ENCODE measurements at places on chromosomes 6 and 20.

GRCh38 chr6:163738304-163738703 is 323.8 kb downstream of the QKI start:
- DNase-seq, result no peak

- DNase-seq, result no peak
Measured at GRCh38 chr6:105533301-105533700, 130.4 kb upstream of the PREP start.

- no peak for DNase-seq
Measured at GRCh38 chr20:11261533-11262000, 587.8 kb upstream of the JAG1 start.

DNA sequence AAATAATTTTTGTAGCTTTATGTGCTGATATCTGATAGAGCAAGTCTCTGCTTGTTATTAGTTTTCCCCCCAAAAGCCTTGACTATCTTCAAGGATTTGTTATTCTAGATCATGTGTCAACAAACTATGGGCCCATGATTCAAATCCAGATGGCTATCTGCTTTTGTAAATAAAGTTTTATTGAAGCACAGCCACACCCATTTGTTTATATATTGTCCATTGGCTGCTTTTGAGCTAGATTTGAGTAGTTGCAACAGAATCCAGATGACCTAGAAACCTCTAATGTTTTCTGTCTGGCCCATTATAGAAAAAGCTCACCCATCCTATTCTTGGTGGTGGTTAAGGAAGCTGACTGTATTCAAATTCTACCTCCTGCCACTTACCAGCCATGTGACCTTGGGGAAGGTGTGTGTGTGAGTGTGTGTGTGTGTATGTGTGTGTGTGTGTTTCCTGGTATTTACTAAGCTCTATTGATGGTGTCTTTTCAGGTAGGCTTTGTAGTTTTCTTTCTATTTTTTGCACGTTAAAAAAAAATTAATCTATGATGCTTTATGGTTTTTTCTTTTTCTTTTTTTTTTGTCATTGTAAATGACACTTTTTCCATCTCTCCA is 1.3 kb upstream of the GTSF1L start:
- no peak for DNase-seq

GRCh38 chr6:21208081-21208795 is 385.3 kb upstream of the SOX4 start:
- DNase-seq, result no peak

GRCh38 chr6:130964289-130964688 is 98.8 kb downstream of the EPB41L2 start:
- DNase-seq, result no peak

DNA sequence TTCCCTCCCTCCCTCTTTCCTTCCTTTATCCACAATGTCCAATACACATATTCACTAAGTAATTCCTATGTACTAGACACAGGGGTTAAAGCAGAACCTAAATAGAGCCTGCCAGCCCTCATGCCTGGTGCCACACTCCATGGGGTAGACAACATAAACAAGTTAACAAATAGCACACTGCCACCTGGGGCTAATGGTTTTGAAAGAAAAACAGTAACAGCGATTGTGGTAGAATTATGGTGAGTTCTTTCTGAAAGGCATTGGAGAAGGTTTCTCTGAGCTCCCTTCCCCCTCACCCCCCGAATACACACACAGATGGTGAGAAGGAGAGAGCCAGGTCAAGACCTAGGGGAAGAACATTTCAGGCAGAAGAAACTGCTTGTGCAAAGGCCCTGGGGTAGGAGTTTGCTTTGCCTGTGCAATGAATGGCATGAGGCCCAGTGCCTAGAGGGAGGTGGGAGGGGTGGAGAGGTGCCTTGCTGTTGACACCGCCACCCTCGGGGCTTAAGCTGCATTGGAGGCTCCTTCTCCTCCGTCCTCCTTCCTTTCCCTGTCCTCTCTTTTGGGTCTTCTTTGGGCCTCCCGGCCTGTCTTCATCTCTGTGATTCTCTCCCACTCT is 502.4 kb upstream of the SULF2 start:
- no peak for DNase-seq

Data from T-helper 22 cell (primary cell).